ENCODE measurements at places on chromosomes 2 and 18.
A peak's percentile ranks its signal among the peaks of the same experiment; 100 is the strongest.

- no peak for DNase-seq
Measured at GRCh38 chr2:140947236-140947635, 1183.6 kb downstream of the LRP1B start.

GRCh38 chr2:212361174-212361756 is 177.3 kb downstream of the ERBB4 start:
- DNase-seq = no peak

- DNase-seq = no peak
Measured at GRCh38 chr18:427005-427404, 73.5 kb downstream of the COLEC12 start.

DNA sequence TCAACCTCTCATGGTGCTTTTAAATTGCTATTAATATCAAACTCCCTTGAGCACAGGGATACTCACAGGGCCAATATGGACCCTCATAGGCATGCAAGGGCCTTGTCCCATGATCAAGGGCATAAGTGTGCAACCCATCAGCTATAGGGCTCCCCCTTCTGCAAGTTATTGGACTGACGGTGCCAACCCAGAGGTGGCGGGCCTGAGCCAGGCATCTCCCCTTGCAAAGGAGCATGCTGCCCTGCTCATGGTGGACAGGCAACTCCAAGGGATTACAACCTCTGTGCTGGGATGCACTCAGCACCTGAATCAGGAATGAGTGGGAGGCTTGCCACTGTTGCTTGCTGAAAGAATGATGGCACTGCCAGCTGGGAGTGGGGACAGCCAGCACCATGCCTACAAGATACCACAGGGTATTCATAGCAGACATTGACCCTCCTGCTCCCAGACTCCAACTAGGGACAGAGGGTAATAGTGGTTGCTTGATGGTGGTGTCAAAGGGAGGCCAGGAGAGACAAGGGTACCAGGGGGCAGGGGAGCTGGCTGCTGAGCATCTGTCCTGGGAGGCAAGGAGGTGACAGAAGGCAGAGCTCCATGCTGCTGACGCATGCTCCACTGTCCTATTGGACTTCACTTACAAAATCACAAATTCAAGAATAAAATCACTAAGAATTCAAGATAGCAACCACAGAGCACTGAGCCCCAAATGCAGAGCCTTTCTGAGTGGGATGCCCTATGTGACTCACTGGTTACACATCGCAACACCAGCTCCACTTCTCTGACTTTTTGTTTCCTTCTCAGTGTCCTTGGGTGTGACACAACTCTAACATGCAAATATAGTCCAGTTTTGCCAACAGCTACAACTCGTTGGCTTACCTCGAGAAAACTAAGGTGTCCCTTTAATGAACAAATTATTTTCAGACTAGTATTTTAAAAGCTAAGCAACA is 157.1 kb upstream of the CCDC150 start:
- DNase-seq = no peak

DNA sequence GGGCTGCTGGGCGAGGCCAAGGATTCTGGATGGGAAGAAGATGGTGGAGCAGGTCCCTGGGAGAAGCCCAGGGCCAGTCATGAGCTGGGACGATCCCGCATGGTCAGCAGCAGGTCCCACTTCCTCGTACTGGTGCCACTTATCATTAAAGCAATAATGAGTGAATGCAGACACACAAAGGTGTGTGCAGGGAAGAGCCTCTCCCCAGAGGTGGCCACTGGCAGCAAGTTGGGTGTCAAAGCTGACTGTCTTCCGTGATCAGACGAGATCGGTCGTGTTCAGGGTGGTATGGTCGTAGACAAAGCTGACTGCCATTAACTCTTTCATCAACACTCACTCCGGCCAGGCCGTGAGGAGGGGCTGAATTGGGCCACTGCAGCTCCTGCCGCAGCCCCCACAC is 10.3 kb upstream of the ARHGEF4 start:
- no peak for DNase-seq

- no peak for DNase-seq
Measured at GRCh38 chr2:11389551-11390398, 45.3 kb upstream of the ROCK2 start.

GRCh38 chr18:78390348-78390951 is 589.2 kb upstream of the SALL3 start:
- no peak for DNase-seq

- DNase-seq = no peak
Measured at GRCh38 chr18:22427822-22428549, 10.3 kb upstream of the CTAGE1 start.

DNA sequence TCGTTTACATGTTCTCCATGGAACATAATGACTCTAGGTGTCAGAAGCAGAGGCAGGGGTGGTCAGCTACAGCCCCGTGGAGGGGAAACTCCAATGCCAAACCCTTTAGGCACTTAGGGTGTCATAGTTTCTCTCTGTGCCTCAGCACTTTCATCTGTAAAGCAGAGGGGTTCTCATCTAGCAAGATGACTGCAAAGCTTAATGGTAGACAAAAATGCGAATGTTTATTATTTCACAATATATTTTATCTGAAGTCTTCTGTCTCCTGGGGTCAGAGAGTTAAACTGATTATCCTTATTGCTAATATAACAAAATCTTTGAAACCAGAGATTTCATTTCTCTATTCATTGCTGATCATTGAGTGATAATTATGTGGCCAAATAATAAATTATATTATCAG is 522.5 kb downstream of the TSN start:
- DNase-seq = no peak

DNA sequence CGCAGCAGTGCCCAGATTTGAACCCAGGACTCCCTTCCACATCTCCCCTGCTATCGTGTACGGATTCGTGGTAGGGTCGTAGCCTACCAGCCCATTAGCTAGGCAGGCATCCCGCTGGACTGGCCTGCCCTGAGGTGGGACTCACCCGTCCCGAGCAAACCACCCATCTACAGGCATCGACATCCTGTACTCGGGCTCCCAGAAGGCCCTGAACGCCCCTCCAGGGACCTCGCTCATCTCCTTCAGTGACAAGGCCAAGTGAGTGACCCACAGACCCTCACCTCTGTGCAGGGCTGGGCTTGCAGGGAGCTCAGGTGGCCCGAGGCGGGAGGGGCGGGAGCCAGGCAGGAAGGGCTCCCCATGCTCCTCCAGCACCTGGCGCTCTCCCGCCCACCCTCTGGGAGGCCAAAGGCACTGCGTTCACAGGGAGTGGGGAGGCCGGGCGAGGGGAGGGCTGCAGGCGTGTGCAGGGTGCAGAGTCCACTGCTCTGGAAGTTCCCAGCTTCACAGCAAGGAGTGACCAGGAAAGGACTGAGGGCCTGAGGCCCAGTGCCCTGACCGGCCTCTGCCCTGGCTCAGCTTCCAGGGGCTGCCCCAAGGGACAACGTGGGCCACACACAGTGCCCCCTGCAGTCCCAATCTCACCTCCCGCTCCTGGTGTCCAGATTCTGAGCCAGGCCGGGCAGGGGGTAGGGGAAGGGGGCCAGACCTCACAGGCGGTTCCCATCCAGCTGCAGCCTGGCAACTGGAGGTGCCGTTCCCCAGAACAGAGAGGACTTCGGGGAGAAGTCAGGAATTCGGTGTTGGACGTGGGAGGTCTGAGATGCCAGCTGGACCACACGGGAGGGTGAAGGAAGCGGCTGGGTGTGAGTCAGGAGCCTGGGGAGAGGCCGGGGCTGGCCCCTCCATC is 5.4 kb downstream of the AGXT start:
- peak; percentile 47 for DNase-seq

DNA sequence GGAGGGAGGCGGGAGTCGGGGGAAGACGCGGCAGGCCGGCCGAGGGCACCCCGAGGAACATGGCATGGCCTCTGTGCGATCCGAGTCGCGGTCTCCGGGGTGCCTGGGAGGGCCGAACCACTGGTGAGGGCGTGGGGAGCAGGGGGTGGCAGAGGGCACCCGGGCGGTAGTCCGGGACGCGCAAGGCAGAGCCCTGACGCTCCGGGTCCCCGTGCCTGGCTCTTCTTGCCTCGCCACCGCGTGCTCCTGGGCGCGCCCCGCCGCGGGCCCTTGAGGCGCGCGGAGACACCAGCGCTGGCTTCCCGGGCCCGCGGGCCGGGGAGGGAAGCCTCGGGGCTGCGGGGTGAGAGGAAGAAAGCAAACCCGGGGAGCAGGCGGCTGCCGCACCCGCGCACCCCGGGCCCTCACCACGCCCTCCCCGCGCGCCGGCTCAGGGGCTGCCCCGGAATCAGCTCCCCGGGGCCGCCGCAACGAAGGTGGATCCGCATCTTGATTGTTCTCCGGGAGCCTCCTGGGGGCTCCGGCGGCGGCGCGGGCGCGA is 4.3 kb downstream of the SOX11 start:
- peak; percentile 19 for DNase-seq

DNA sequence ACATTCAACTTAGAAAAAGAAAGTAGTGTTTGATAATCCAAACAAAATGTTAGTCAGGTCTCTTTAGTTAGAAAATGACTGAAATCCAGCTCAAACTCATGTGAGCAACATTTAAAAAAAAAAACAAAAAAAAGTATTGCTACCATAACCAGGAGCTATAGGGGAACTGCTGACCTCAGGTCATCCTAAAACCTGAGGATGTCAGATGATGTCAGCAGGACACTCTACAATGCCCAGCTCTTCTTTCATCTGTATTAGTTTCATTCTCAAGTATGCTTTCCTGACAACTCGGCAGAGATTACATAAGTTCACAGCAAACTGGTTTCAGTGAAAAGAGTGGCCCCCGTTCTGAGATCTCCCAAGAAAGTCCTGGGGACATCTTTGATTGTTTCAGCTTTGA is 4.2 kb upstream of the ESCO1 start:
- no peak for DNase-seq

- no peak for DNase-seq
Measured at GRCh38 chr2:8230466-8230865, 451.4 kb upstream of the ID2 start.

GRCh38 chr2:120253021-120253882 is 600 bp downstream of the RALB start:
- peak; percentile 62 for DNase-seq

DNA sequence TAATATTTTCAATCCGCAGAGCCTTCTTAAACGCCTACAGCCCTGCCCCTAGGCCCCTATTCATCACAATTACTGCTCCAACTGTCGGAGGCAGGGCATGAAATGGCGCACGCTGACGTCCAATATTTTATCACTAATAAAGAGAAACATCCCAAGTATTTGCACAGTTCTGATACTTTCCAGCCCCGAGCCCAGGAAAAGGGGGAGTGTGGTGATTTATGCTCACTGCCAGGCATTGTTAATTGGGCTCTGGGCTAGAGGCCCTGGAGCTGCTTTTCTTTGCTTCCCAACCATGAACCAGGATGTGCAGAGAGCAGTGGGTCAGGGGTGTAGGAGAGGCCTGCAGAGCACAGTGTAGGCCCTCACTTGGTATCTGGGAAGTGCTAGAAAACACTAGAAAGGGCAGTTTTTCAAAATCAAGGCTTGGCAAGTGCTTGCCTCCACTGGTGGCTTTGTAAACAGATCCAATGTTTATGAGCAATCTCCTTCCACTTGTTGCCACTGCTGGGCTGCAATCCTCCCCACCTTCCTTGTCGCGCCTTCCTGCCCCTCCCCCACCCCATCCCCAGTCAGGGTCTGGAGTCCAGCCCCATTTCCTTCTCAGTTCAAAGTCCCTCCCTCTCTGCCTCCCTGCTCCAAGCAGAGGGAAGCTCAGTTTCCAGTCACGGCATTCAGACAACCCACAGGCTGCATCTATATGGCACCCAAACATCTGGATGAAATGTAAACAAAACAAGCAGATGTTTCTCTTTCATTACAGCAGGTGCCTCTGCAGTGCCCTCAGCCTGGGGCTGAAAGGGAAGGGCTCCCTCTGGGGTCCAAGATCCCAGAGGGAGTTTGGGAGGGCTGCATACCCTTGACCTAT is 83.9 kb upstream of the PKDCC start:
- DNase-seq = peak; percentile 28

DNA sequence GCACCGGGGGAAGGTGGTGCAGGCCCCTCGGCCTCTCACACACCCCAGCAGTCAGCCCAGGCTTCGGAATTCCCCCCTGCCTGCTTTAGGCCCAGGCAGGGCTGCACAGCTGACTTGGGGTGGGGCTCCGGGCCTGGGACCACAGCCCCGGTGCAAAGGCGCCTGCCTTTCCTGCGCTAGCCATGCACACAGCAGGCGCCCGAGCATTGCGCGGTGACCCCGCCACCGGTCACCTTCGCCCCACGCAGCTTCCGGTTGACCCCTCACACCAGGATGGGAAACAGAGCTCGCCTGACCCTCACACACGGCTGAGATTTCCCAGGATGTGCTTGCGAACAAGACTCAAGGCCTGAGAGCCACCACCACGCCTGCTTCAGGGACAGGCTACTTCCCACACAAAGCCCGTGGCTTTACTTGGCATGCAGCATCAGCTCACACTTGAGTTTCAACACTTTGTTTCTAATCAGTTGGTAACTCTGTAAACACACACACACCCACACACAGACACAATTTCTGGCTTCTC is 46.0 kb downstream of the SLC66A2 start:
- no peak for DNase-seq

DNA sequence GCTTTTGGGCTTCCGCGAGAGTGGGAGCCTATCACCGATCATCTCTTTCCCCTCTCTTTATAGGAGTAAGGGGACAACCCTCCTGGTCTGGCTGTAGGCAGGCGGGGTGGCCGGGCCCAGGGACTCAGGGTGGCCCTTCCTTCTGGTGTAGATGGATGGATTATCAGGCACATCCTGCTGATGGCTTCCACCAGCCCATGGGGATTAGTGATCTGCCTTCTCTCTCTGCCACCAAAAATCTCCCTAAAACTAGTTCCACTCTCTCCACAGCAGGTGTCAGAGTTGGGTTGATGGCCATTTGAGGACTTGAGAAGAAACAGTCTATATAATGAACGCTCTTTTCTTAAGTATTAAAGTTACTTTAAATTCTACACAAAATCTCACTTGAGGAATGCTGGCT is 37.4 kb downstream of the NCK2 start:
- DNase-seq = no peak

DNA sequence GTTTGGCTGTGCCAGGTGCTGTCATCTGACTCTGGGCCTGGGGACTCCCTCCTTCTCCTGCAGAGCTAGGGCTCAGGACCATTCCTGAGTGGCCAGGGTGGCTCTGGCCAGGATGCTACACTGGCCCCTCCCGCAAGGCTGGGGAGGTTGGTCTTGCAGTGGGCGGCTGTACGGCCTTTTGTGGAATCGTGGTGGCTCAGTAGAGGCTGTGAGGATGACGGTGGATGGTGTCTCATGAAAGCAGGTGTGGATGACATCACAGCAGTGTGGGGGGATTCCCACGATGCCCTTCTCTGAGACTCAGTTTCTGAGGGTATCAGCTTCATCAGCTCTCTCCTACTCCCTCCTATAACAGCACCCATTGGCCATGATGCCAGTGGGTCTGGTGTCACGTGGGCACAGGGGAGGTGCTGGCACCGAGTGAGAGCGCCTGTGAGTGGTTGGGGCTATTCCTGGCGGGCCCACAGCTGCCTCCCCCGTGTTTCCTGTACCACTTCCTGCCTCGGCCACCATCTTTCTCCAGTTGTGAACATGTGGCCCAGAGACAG is 144.2 kb upstream of the HDAC4 start:
- DNase-seq = no peak

GRCh38 chr2:237529452-237530402 is 36.6 kb upstream of the PRLH start:
- no peak for DNase-seq

- DNase-seq = no peak
Measured at GRCh38 chr2:86566158-86566820, 3.0 kb upstream of the CHMP3 start.

Measured in progenitor cell of endocrine pancreas (in vitro differentiated cells).